Transverse colon (tissue), 4 donors: ENCODE measurements at places on chromosomes 7 and 10. TPM values are rescaled to one million over a fixed set of nuclear protein-coding genes. Genes with fewer than 3 reads are reported as not detected.

GRCh38 chr7:143490717-143491306 lies 13.1 kb downstream of the TAS2R41 start:
- H3K27ac ChIP-seq: no peak overlapping the region
- H3K27me3 ChIP-seq: no peaks in the 10 kb centered on the region
- no peaks in the 10 kb centered on the region for H3K36me3 ChIP-seq
- DNase-seq: no peak

- H3K27ac ChIP-seq: no peak overlapping the region
- H3K4me1 ChIP-seq: no peaks in the 10 kb centered on the region
- H3K4me3 ChIP-seq: no peak overlapping the region
- no peak for DNase-seq
- H3K36me3 ChIP-seq: no peaks in the 10 kb centered on the region
These were observed 143.4 kb upstream of the LSM8 start for GRCh38 chr7:118040562-118040961.

GRCh38 chr10:100739517-100740368 lies 5.6 kb upstream of the PAX2 start:
- no peak for DNase-seq
- no peak overlapping the region for H3K27ac ChIP-seq
- no peaks in the 10 kb centered on the region for H3K36me3 ChIP-seq
- peaks cover 100% of the 10 kb centered on the region for H3K27me3 ChIP-seq
- H3K4me1 ChIP-seq: no peaks in the 10 kb centered on the region
- H3K4me3 ChIP-seq: no peak overlapping the region

DNA sequence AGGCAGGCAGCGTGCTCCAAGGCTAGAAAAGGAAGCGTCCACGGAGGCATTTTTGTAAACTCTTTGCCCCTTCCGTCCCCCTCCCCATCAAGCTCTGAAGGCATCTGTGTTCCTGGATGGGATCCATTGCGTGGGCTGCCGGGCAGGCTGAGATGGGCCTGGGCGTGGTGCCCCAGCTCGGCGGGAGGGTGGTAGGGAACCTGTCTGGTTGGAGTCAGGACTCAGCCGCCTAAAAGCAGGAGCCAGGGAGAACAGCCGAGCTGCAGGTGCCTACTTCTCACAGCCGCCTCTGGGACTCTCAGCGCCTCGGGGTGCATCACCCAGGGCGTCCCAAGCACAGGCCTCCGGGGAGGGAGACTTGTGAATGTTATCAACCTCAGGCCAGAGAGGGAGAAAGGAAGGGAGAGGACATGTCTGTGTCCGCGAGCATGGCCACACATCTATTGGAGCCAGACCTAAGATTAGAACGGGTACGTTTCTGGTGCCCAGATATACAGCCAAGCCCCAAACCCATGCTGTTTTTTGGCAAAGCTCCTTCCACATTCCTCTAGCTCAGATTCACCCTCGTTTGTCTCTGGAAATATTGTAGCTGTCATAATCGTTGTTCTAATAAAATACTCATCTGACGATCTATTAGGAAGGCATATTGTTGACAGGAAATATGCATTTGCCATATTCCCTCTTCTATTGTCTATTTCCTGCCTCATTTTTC lies 48.6 kb upstream of the CTBP2 start:
- no peaks in the 10 kb centered on the region for H3K36me3 ChIP-seq
- H3K4me1 ChIP-seq: no peaks in the 10 kb centered on the region
- no peak for DNase-seq

Gene GAD2
- not detected for total RNA-seq

Gene CLDN3
- total RNA-seq: 1,662 TPM
